ENCODE measurements at places on chromosomes 3 and 15.
A peak's percentile ranks its signal among the peaks of the same experiment; 100 is the strongest.

GRCh38 chr3:127652246-127652995, 20.3 kb upstream of the ABTB1 start:
- peak; percentile 58 for DNase-seq

- DNase-seq = peak; percentile 69
Observed at GRCh38 chr3:134291319-134292254, 40.9 kb upstream of the RYK start.

- DNase-seq = no peak
Observed at GRCh38 chr3:190041333-190042041, 79.2 kb downstream of the P3H2 start.

DNA sequence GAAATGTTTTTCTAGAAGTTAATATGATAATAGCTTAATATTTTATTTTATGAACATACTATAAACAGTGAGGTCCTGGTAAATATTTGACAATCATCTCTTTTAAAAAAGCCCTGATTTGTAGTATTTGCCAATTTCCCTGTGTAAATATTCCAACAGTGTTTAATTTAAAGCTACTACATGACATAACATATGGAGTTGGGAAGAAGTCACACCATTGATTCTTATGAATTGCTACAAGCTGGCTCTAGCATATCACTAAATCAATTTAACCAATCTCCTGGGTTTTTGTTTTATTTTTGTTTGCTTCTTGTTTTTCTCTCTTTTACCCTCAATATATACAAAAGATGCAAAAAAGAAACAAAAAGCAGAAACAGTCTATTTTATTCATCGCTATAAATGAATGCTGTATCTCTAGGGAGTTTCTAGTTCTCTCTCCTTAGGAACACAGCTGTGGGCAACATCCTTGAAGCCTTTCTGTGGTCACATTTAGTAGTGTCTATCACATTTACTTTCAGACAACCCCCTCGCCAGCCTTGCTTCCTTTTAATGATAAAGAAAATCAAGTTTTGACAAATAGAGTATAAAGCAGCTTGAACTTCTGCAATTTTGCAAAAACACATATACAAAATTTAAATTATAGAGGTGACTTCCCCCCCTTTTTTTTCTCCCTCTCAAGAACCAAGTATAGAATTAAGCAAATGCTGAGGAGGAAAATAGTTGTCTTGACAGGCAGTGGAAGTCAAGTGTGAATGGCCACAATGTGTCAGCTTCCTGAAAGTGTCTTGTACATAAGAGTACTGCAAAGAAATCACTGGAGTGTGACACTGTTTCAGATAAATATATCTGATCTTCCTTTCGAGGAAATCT, 21.4 kb downstream of the CCR1 start:
- no peak for DNase-seq

DNA sequence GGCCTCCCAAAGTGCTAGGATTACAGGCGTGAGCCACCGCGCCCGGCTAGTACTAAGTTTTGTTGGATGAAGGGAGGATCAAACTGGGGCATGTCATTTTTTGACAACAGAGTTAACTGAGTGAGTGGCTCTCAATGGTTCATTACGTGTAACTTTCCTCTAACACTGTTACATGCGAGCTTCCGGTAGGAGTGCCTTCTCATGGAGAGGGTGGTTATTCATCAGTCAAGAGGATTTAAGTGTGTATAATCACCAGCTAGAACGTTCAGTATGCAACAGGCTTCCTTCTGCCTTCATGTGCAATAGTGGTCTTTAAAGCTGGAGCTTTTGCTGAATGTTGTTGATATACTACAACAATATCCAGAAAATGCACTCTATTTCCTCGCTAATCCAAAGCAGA, 19.1 kb upstream of the GOLGA8A start:
- DNase-seq = no peak

Measured in fibroblast of skin of right quadriceps (primary cell).